ENCODE measurements at places on chromosomes 4 and X. TPM values are rescaled to one million over a fixed set of nuclear protein-coding genes. Genes with fewer than 3 reads are reported as not detected.

- DNase-seq, result no peak
Observed at GRCh38 chr4:137623013-137623412, 90.7 kb upstream of the PCDH18 start.

The TEX13B gene
- not detected for total RNA-seq

The F8A2 gene
- not detected for total RNA-seq

GRCh38 chrX:40199704-40200103 lies 101.9 kb upstream of the BCOR start:
- no peak for DNase-seq

- no peak for DNase-seq
Observed at GRCh38 chr4:155800685-155801343, 42.0 kb downstream of the GUCY1B1 start.

GRCh38 chr4:140152013-140152703 lies 1.8 kb downstream of the MAML3 start:
- peak; percentile 47 for DNase-seq

GRCh38 chrX:129099207-129099606 lies 424.1 kb downstream of the SMARCA1 start:
- DNase-seq, result no peak

DNA sequence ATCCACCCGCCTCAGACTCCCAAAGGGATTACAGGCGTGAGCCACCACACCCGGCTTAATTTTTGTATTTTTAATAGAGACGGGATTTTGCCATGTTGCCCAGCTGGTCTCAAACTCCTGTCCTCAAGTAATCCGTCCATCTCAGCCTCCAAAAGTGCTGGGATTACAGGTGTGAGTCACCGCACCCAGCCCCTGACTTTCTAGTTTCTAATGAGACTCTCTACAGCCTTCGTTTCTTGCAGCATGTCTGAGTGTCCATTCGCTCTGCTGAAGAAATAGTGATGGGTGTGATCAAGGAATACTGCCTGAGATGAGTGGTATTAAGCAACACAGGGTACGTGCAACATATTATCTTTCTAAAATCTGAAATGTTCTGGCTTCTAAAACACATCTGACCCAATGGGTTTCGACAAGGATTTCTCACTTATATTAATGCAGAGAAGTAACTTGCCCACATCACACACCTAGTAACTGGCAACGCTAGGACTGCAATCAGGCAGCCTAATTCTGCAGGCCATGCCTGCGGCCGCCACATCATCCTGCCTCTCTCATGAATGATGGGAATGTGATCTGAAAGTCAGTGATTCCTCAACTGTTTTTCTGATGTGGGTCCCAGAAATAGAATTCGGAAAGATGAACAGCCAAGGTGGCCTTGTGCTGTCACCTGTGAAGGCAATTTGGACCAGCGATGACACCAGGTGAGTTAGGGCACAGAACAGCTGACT lies 74.3 kb downstream of the RBM47 start:
- DNase-seq, result no peak

DNA sequence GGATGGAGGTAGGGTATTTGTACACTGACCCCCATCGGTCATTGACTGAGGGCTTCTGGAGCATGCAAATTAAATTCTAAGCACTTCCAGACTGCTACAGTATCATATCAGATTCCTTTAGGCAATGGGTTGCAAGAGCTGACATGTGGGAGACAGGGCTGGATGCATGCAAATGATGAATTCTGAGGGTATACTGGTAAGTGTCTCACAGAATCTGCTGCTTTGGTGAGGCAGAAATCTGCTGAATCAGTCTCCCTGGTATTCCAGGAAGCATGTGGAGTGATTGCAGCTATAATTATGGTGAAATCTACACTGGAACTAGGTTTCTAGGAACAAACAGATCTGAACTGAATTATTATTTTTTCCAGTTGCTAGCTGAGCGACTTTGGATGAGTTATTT lies 684.9 kb upstream of the MAGEB2 start:
- no peak for DNase-seq

DNA sequence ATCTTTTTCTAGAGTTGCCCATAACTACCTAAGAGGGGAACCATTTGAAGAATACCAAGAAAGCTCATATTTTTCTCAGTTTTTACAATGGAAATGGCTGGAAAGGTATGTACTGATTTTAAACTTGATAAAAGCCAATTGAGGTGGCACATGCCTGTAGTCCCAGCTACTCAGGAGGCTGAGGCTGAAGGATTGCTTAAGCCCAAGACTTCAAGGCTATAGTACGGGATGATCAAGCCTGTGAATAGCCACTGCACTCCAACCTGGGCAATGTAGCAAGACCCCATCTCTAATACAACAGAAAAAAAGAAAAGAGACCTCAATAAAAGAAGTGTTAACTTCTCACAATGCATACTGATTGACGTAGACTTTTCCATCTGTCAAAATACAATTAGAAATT lies 44.4 kb downstream of the GRK4 start:
- no peak for DNase-seq

The COQ2 gene
- total RNA-seq, result 11.7 TPM

DNA sequence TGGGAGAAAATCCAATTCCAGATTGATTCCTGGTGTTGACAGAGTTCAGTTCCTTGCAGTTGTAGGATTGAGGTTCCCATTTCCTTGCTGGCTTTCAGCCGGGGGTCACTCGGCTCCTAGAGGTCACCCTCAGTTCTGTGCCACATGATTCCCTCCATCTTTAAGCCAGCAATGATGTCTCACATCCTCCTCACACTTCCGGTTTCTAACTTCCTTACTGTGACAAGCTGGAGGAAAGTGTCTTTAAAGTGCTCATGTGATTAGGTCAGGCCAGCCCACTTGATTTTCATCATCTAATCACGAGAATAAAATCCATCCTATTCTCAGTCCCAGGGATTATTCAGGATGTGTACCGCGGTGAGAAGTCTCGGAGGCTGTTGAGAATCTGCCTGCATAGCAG lies 19.4 kb upstream of the SMIM31 start:
- no peak for DNase-seq

- DNase-seq, result no peak
Observed at GRCh38 chr4:89299153-89299791, 8.3 kb downstream of the GPRIN3 start.

DNA sequence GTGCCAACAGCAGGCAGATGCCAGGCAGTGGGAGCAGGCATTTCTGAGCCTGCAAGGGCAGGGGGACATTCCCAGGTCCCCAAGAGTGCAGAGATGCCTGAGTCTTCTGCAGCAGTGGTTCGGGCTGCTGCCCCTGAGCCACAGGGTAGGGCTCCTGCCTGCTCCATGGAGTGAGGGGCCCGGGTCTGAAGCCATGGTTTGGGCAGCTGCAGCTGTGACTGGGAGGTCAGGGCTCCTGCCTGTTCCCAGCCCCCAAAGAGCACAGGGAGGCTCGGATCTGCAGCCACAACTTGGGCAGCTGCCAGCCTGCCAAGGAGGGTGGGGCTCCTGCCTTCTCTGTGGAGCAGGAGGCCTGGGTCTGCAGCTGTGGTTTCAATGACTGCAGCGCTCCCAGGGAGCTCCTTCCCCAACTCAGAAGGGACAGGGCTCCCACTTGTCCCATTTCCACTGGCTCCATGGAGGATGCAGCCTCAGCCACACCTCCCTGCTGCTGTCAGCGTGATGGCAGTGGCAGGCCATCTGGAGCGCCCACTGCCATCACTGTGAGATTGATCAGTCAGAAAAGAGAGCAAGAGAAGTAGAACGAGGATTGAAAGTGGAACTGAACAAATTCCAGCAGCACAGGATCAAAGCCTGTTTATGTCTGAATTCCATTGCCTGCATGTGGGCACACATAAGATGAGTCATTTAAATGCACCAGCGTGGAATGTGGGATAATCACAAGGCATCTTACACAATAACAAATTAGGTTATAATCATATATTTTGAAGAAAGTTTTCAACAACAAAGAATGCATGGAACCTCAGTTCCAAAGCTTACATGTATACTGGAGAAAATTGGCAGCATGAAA lies 93.1 kb upstream of the CXorf51A start:
- DNase-seq, result no peak

DNA sequence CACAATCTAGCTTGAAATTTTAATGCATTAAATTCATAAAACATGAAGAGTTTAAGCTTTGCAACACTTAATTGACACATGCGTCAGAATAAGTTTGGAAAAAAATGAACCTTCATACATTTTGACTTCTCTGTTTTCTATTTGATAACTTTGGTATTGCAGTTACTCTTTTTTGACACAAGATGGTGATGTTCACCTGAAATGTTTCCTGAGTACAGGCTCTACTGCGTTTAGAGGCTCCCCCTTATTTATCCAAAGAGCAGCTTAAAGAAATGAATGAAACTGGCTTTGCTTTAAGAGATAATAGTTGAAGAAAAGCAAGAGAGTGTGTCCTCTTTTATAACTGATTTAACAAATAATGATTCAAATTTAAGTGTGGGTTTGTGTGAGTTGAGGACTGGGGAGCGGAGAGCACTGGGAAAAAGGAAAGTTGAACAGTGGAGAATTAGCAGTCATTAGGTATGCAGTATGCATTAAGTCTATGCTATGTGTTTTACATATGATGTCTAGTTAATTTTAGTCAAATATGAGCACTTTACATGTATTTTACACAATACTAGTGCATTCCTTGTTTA lies 180.6 kb upstream of the NUDT6 start:
- DNase-seq, result no peak

GRCh38 chr4:130043732-130044160 lies 947.8 kb downstream of the C4orf33 start:
- DNase-seq, result no peak
